ENCODE measurements at places on chromosomes 16 and 17.

GRCh38 chr17:79993390-79994227 is 42.1 kb downstream of the TBC1D16 start:
- peak; percentile 94 for DNase-seq

GRCh38 chr16:13453938-13454553 is 465.9 kb upstream of the ERCC4 start:
- DNase-seq: no peak

DNA sequence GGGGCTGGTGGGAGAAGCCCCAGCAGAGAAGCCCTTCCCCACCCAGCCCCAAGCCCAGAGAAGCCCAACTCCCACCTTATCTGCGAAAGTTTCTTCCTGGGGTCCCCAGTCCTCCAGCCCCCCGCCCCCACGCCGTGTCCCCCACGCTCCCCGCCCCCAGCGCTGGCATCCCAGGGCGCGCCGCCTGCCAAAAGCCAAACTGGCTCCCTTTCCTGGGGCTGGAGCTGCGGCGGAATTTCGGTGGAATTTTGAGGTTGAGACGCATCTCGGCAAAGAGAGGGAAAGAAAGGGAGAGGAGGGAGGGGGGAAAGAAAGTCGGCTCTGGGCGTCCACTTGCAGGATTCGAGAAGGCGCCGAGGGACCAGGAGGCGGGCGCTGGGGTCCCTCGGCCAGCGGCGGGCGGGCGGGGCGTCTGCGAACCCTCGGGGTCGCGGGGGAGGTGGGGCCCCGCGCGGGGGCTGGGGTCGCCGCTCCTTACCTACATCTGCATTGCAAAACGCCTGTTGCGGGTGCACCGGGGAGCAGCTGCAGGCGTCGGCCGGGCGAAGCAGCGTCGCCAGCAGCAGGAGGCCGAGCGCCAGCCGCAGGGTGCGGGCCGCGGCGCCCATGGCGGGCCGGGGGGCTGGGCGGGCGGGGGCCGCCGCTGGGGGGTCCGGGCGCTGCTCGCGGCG is 571 bp downstream of the TIMP2 start:
- no peak for DNase-seq

GRCh38 chr16:61366006-61366405 is 670.2 kb downstream of the CDH8 start:
- no peak for DNase-seq

GRCh38 chr17:75345514-75346167 is 56.4 kb upstream of the SLC25A19 start:
- DNase-seq: no peak

- DNase-seq: no peak
Measured at GRCh38 chr16:87126403-87127025, 190.7 kb downstream of the C16orf95 start.

DNA sequence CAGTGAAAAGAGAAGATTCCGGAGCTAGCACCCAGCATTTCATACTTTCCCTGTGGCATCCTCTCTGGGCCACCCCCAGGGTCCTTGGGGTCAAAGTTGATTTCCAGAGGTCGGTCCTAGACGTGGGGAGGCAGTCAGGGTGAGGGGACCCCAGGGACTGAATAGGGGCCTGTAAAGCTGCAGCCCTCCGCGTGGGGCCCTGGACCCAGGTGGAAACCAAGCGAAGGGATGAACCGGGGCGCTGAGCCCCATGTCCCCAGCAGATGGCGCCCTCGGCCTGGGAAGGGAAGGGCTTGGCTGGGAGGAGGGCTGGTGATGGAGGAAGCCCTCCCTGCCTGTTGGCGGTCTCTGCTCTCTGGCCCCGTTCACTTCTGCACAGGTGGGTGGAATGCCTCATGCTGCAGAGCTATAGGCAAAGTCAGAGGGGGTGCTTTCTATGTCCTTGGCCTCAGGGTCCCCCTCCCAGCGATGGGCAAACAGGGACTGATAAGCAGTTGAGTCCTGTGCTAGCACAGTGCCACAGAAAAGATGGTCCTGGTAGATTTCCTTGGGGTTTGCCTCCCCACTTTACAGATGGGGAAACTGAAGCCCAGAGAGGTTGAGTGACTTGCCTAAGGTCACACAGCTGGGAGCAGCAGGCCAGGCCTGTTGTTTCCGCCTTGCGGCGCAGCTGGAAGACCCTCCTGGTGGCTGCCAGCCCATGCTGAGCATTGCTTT is 163.4 kb upstream of the CIBAR2 start:
- peak; percentile 41 for DNase-seq

DNA sequence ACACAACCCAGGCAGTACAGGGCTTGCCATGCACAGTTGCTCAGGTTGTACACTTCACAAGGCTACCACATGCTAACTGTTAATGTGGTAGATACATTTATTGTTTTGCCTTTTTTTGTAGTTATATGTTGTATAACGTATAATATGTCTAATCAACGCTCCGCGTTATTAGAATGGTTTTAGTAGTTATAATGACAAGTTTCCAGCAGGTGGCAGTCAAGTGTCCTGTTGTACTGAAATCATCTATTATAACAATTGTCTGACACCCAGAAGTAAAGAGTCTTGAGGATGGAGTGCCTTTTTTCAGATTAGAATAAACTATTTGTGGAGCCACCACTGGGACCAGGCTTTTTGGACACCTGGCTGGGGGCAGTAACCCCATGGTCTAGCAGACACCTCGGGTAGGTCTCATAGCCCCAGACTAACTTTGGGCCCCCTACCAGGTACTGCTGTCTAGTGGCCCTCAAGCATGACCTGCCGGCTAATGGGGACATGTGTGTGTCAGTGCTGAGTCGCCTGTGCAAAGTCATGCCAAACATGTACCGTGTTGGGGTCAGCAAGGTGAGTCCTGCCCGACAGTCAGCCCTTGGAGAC is 32.8 kb downstream of the MYO15A start:
- DNase-seq: peak; percentile 55

DNA sequence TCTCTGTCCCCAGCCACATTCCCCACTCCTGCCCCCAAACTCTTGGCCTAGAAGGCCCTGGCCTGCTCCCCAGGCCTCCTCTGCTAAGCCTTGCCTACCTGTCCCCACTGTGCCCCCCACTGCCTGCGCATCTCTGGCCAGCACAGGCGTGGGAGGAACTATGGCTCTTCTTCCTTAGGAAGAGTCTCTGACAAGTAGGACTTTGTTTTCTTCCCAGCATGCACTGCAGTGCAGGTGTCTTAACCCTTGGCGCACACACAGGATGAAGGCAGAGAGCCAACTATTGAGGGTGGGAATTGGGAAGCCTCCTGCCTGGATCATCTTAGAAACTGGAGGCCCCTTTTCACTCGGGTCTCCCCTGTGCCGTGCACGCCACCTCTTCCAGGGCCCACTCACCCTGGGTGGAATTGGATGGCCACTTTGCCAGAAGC is 3.6 kb downstream of the AMDHD2 start:
- DNase-seq: no peak

GRCh38 chr17:31653691-31654090 is 205.4 kb downstream of the COPRS start:
- DNase-seq: no peak

DNA sequence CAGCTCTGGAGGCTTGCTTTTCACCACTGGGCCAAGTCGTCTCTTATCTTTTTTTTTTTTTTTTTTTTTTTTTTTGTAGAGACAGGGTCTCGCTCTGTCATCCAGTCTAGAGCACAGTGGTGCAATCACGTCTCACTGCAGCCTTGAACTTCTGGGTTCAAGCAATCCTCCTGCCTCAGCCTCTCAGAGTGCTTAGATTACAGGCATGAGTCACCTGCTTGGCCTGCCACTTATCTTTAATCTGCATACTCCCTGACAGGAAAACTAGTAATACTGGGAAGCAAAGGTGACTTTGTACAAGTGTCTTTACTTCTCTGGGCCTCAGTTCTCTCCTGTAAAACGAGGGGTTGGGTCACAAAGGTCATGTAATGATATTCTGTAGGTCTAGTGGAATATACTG is 15.0 kb downstream of the NTN1 start:
- DNase-seq: no peak
